ENCODE measurements at places on chromosomes 4 and X. TPM values are rescaled to one million over a fixed set of nuclear protein-coding genes. Genes with fewer than 3 reads are reported as not detected.
A peak's percentile ranks its signal among the peaks of the same experiment; 100 is the strongest.

DNA sequence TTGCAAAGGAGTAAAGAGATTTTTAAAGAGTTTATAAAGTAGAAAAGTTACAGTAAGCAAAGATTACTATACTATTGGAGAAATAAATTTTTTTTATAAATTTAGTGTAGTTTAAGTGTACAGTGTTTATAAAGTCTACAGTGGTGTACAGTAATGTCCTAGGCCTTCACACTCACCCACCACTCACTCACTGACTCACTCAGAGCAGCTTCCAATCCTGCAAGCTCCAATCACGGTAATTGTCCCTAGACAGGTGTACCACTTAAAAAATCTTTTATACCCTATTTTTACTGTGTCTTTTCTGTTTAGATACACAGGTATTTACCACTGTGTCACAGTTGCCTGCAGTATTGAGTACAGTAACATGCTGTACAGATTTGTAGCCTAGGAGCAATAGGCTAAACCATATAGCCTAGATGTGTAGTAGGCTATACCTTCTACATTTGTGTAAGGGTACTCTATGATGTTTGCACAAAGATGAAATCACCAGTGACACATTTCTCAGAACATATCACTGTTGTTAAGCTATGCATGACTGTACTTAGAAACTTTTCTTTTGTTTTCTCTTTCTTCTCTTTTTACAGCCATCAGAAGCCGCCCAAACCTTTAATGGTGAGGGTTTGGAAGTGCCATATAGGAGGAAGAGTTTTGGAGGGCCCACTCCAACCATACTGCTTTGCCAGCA lies 11.8 kb upstream of the SH3RF1 start:
- DNase-seq = no peak

- no peak for DNase-seq
Observed at GRCh38 chr4:84651499-84651898, 68.6 kb downstream of the CDS1 start.

Gene UNC5C
- 2.0 TPM for total RNA-seq

Gene MAP7D2
- total RNA-seq = 1.9 TPM

DNA sequence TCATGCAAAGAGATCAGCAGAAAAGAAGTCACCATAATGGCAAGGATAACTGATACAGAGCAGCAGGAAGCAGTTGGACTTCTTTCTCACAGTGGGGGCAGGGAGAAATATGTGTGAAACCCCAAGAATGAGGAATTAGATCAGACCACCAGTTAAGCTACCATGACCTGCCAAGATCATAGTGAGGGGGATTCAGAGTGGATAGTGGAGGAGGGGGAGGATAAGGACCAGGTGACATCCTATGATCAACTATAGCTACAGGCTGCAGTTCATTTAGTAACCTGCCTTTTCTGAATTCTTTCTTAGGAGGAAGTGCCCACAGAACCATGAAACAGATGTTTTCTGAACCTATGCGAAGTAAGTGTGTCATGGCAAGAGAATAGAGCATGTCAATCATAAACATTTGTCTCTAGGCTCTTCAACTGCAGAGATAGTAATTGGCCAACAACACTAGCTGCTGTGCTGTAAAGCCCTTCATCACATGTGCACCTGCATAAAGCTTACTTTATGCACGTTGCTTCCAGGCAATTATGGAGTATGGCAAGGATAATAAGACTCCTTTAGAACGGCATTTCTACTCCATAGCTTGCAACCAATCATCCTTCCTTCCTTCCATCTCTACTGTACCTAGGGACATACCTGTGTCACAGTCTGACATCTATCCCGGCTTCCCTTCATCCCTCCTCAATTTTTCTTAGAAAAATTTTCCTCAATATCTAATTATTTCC lies 329.7 kb downstream of the EPHA5 start:
- no peak for DNase-seq

DNA sequence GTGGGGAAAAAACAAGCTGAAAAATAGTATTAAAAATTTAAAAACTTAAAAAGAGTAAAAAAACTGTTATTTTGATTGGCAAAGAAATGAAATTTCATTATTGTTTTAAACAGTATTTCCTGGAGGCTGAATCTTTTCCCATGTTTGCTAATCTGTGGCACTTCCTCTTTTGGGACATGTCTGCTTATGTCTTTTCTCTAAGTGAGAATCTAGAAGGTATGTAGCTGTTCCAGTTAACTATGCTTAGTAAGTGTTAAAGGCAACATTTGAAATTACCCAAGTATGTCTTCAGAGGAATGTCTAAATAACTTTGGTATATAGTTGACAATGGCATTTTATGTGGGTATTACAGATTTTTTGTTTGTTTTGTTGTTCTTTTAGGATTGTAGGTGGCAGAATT lies 81.6 kb upstream of the TBC1D9 start:
- no peak for DNase-seq

Gene USP17L11
- not detected for total RNA-seq

Gene GPR82
- total RNA-seq = not detected

Gene KLB
- total RNA-seq = not detected

GRCh38 chrX:107324493-107325310 lies 118.3 kb downstream of the DNAAF6 start:
- DNase-seq = peak; percentile 96

- no peak for DNase-seq
Observed at GRCh38 chr4:140704964-140705363, 51.2 kb downstream of the TBC1D9 start.

- peak; percentile 85 for DNase-seq
Observed at GRCh38 chrX:132412208-132412607, 76.6 kb downstream of the MBNL3 start.

Gene RGN
- total RNA-seq = 2.7 TPM

DNA sequence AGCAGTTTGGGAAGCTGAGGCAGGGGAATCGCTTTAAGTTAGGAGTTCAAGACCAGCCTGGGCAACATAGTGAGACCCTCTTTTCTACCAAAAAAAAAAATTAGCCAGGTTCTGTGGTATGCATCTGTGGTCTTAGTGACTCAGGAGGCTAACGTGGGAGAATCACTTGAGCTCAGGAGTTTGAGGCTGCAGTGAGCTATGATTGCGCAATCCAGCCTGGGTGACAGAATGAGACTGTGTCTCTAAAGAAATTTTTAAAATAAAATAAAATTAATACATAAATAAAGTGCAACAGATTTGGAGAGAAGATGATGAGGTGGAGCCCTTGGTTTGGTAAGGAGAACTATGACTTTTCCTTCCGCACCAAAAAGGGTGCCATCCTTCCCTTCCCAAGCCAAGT lies 436.9 kb downstream of the NLGN4X start:
- no peak for DNase-seq

- DNase-seq = no peak
Observed at GRCh38 chr4:14646831-14647230, 355.4 kb upstream of the CPEB2 start.

Gene MAMLD1
- 0.68 TPM for total RNA-seq

DNA sequence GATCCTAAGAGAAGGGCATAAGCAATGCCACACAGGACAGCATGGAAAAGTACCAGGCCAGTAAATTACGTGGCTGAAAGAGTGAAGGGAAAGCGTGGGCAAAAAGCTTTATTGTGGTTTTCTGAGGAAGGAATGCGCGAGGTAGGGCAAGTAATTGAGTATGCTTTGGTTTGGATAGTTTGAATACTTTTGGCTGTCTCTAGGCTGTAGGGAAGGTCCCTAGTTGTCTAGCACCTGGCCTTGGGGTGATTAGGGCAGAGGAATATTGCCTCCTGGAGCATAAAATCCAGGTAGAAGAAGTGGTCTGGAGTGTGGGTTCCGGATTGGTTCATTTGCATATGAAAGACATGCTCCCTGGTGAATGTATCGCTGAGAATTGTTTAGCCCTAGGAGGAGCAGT lies 46.4 kb upstream of the NALF2 start:
- no peak for DNase-seq

Gene MAGEA2
- total RNA-seq = 0.63 TPM

Gene AKAP4
- not detected for total RNA-seq

Measured in endodermal cell (in vitro differentiated cells).